ENCODE measurements at places on chromosomes 11 and 22.
A peak's percentile ranks its signal among the peaks of the same experiment; 100 is the strongest.

DNA sequence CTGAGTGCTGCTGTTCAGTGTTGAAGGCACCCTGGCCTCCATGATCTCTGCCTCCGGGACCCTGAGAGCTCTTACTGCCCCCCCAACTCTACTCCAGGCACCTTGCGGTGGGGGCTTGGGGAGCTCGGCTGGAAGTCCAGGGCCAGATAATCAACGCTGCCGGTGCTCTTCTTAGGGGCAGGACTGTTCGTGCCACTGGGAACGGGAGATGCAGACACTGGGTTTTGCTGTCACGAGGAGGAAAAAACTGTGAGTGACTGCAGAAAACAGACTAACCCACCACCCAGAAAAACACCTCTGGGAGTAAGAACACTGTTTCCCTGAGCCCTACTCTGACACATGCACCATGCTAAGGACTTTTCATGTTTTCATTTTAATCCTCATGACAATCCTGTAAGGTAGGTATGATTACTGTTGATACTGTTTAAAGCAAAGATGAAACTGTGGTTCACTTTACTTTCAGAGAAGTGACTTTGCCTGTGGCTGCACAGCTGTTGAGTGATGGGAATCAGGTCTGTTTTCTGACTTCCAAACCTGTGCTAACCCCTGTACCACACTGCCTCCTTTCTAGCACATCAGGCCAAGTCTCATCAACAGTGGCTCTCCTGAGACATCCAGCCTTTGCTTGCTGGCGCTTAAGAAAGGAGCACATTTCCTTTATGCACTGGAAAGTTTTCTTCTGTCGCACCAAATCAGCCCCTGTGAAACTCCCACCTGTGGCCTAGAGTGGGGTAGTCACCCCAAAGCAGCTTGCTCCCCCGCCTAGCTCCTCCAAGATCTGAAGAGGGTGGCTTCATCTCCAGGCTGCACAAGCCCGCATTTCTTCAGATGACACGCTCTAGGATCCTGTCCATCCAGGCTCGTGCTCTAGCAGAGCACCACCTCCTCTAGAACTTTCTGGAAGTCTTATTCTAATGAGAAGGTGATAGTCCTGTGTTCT, 31.8 kb downstream of the USP35 start:
- DNase-seq = no peak

DNA sequence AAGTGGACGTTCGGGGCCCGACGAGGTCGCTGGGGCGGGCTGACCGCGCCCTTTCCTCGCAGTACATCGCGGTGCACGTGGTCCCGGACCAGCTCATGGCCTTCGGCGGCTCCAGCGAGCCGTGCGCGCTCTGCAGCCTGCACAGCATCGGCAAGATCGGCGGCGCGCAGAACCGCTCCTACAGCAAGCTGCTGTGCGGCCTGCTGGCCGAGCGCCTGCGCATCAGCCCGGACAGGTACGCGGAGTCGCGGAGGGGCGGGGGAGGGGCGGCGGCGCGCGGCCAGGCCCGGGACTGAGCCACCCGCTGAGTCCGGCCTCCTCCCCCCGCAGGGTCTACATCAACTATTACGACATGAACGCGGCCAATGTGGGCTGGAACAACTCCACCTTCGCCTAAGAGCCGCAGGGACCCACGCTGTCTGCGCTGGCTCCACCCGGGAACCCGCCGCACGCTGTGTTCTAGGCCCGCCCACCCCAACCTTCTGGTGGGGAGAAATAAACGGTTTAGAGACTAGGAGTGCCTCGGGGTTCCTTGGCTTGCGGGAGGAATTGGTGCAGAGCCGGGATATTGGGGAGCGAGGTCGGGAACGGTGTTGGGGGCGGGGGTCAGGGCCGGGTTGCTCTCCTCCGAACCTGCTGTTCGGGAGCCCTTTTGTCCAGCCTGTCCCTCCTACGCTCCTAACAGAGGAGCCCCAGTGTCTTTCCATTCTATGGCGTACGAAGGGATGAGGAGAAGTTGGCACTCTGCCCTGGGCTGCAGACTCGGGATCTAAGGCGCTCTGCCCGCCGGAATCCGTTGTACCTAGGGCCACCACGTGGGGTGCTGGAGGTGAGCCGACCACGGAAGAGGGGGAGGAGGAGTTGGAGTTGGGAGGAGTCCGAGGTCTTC, 771 bp downstream of the MIF start:
- peak; percentile 56 for DNase-seq

DNA sequence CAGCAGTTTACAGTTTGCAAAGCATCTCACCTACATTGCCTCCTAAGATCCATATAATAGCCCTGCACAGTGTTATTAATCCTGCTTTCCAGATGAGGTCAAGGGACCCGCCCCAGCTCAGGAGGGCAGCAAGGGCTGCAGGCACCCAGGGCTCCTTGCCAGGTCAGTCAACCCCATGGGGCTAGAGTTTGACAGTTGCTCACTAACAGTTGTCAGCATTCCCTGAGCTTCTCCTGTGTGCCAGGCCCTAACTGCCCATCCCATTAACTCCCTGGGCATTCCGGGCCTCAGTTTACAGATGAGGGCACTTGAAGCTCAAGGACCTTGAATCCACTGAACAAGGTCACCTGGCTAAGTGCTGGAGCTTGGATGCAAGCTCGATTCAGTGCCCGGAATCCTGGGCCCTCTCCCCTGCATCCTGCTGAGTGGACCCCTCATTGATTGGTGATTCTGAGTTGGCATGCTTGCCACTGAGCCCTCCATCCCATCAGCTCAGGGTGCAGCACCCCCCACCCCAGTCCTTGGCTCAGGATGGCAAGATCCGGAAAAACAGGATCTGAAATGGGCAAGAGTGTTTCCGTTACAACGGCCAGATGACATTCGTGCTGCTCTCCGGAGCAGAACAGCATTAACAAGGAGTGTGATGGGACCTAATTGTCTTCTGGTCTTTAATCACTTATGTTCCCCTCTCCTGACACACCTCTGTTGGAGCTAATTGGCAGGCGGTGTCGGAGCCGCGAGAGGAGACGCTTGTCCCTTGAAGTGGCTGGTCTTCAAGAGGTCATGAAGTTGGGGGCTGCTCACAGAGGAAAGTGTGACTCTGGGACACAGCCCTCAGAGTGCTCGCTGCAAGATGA, 87.4 kb upstream of the SHISAL1 start:
- DNase-seq = no peak

GRCh38 chr22:29917052-29917902, 34.3 kb downstream of the MTMR3 start:
- DNase-seq = no peak

- no peak for DNase-seq
Measured at GRCh38 chr11:72520815-72521214, 86.5 kb upstream of the CLPB start.

DNA sequence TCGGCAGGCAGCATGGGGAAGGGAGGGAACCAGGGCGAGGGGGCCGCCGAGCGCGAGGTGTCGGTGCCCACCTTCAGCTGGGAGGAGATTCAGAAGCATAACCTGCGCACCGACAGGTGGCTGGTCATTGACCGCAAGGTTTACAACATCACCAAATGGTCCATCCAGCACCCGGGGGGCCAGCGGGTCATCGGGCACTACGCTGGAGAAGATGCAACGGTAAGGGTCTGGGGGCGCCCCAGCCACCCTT, 204 bp downstream of the FADS2 start:
- no peak for DNase-seq

- DNase-seq = no peak
Measured at GRCh38 chr11:96256215-96257011, 86.6 kb downstream of the MAML2 start.

DNA sequence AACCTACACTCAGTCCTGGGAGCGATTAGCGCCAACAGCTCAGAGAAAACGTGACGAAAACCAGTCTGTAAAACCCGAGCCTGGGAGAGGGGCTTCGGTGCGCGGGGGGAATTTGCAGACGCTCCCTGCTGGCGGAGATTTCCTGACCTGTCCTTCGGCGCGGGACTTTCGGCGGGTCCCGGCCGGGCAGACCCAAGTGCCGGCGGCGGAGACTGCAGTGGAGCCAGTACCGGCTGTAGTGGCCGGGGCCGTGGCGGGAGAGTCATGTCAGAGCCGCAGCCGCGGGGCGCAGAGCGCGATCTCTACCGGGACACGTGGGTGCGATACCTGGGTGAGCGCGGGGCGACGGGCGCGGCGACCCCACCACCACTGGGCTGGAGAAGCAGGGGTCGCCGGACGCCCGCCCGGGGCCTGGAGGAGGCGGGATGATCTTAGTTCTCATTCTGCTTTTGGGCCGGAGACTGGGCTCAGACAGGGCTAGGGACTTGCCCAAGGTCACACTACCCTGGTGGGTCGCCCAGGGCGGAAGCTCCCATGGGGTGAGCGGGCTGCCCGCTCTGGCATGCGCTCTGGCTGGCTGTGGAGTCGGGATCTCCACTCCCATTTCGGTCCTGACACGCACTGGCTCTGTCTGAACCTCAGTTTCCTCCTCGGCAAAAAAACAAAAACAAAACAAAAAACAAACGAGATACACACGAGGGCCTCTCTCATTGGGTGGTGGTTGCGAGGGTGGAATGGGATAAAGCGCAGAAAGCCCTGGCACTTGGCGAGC, at the start of gene MTFP1:
Gene MTFP1, plus strand, starts transcription at position 153 of the 772 bp plus-strand sequence. Its CDS starts 112 bp downstream, at position 265.
- DNase-seq = no peak

- no peak for DNase-seq
Measured at GRCh38 chr11:94183886-94184264, 55.2 kb downstream of the PANX1 start.

DNA sequence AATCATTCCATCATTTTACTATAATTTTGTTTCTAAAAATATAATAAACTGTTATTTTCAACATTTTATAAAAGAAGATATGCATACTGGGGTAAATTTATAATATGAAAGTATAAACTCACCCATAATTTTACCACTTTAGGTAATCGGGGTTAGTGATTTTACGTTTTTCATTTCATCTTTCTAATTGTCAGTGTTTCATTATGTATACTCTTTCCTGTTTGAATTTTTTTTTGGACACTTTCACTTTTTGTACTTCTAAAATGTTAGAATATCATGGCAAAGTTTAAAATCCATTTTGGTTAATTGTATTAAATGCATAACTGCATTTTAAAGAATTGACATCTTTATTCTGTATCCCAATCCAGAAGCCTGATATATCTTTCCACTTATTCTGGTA, 115.8 kb downstream of the METTL15 start:
- DNase-seq = no peak

DNA sequence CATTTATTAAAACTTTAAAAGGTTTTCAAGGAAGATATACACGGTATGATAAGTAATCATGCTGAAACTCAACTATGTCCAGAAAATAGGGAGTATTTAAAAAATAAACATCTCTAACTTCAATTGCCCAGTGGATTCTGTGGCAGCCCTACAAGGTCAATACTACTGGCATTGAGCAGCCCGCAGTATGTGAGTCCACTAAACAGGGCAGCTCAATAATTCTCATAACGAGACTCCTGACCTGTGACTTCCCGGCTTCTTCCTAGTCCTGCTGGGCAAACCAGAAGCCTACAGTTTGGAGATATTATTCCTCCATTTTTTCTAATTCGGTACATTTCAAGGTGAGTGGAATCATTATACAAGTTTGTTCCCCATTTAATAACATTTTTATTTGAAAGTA, 580.5 kb upstream of the CCDC90B start:
- no peak for DNase-seq

- DNase-seq = no peak
Measured at GRCh38 chr11:32297611-32298011, 137.7 kb downstream of the WT1 start.

GRCh38 chr11:2669634-2670469, 29.9 kb downstream of the KCNQ1OT1 start:
- DNase-seq = no peak

DNA sequence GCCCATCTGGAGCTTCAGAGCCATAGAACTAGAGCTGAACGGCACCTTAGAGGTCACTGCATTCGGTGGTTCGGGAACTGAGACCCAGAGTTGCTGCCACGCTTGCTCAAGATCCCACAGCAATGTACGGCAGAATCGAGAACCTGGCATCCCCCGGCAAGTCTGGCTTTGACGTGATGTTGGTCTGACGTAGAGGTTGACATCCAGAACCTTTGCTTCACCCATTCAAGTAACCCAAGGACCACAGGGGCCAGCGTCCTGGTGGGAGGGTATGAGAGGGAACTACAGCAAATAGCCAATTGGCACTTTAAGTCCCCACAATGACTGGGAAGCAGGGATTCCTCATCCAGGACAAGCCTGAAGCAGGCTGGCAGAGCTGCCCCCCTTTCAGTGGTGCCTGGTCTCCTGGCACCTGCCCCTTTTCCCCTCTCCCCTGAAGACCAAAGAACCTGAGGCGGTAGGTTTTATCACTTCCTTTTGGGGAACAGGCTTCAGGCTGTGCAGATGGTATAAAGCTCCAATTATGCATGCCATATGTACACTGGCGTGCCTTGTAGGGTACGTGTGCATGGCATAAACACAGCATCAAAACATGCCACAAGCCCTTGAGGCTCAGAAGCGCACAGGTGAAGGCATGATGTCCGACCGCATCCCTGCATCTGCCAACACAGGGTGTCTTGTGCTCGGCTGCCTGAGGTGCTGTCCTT, 15.3 kb upstream of the TEF start:
- DNase-seq = no peak

DNA sequence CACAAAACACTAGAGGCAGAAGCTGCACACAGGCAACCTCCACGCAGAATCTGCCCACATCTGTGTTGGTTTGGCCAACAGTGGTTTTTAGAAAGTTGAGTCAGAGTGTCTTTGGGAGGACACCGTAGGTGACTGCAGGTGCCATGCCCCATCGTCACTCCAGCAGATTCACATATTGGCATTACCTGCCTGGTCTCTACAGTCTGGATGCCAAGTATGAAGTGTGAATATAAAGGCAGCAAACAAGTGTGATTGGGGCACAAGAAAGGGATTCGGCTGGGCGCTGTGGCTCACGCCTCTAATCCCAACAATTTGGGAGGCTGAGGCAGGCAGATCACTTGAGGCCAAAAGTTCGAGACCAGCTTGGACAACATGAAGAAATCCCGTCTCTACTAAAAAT, 11.0 kb upstream of the FXYD2 start:
- no peak for DNase-seq

GRCh38 chr22:17477391-17477833, 85.9 kb upstream of the SLC25A18 start:
- DNase-seq = no peak

DNA sequence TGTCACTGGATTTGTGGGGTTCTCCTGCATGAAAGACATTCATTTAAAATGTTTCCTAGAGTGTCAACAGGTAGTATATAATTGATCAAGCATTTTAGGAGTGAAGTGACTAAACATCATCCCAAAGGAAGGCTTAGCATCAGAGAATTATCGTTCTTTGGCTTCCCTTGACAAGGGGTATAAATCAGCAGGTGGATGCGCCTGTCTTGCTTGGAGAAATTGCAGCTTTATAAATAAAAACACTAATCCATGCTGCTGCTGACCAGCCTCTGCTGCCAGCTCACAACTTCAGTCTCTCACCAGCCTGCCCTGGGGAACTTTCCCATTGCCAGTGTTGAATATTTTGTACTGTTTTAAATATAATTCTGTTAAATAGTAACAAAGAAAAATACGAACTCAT, 1184.7 kb upstream of the TENM4 start:
- no peak for DNase-seq

Data from activated T-helper 1 cell treated with anti-CD3 and anti-CD28 coated beads, Interleukin-2, amount 50 U/mL, for 16 hours (primary cell).